ENCODE measurements at places on chromosomes 6 and 20.

- DNase-seq, result peak; percentile 71
Measured at GRCh38 chr6:28225056-28225834, at the start of gene ZSCAN9. Gene ZSCAN9 (plus strand): TSS chr6:28225275. CDS start chr6:28227085, 1,810 bp downstream.

DNA sequence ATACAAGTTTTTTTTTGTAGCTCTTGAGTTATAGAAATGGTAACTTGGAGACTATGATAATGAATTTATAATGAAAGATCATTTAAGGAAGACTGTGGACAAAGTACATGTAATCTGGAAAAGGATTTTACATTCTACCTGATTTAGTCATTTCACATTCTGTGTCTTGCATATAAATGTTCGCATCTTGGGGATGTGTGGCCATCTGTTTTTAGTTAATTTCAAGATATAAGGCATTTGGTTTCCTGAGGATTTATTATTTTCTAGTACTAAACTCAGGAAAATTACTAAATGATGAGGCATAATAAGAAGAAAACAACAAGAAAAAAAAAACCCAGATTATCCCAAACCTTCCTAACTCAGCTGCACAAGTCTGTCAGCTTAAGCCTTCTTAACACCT is 112.7 kb upstream of the PRL start:
- DNase-seq, result no peak

GRCh38 chr6:139370283-139370998 is 4.0 kb downstream of the CITED2 start:
- DNase-seq, result no peak

GRCh38 chr6:6942831-6943230 is 164.9 kb upstream of the RREB1 start:
- DNase-seq, result no peak

- no peak for DNase-seq
Measured at GRCh38 chr6:157393669-157394327, 12.8 kb downstream of the ZDHHC14 start.

DNA sequence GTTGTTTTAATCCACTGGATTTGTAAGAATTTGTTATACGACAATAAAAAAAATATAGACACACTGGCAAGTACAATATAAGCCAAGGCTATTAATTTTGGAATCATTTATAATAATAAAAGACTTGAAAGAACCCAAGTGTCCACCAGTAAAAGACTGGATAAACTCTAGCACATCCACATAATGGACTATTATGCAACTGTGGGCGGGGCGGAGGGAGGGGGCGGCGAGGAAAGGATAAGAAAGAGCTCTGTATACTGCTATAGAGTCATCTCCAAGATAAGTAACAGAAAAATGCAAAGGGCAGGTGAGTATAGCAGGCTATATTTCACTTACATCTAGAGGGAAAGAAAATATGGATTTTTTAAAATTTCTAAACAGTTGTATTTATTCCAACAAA is 123.3 kb downstream of the TBC1D32 start:
- DNase-seq, result no peak

DNA sequence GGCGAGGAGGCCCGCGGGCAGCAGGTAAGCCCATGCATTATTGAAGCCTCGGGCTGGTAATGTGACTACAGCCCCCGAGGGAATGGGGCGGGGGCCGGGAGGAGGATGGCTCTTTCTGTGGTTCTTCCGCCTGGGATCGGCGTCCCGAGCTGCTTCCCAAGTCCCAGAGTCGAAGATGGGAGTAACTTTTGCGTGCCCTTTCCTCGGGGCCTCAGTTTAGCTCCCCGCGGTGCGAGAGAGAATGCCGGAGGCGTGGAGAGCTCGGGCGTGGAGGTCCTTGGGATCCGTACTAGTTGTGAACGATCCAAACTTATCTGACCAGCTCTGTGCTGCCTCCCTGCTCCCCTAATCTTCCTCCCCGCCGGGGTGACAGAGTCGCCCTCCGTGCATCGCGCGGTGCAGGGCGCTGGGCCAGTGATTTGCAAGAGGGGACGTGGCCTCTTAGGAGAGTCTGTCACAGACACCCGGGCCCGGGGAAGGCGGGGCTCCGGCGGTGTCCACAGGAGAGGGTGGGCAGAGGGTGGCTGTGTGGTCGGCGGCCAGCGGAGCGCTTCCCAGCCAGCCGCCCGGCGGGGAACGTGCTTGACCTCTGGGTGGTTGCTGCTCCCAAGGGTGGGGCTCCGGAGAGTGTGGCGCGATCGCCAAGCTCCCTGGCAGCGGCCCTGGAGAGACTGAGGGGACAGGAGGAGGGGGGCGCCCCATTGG is 815 bp downstream of the UTRN start:
- DNase-seq, result peak; percentile 12

- no peak for DNase-seq
Measured at GRCh38 chr6:40336296-40336695, 250.9 kb downstream of the LRFN2 start.

DNA sequence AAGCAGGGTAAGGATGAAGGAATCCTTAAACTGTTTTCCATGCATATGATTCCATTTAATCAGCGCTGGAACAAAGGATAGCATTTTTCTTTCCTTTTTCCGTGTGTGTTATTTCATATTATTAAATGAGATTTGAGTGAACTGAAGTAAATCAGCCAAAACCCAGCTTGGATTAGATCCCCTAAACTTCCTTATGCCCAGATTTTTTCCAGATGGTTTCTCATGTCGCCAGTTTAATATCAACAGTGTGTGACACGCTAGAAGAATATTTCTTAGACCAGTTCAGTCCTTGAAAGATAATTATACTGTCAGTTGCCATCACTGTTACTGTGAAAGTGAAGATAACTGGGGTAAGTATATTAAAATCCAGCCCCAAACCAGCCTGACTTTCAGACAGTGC is 1009.4 kb downstream of the KIF16B start:
- DNase-seq, result no peak

DNA sequence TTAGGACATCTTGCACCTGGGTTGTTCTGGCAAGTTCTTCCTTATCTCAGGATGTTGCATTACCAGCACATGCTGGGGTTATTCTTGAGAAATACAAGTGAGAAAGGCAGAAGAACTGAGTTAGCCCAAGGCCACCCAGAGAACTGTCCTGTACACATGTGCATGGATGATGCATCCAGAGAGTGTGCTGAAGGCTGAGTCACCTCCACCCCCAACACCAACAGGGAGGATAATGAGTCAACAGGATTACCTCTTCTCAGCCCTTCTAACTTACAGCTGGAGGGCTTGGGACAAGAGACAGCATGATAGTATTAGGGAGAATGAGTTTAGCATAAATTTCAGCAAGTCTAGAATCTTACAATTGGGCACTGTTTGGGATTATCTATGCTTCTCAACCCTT is 8.5 kb downstream of the SCGN start:
- no peak for DNase-seq

Data from amygdala (tissue), 56 donors.